ENCODE measurements at places on chromosomes 4 and X.

GRCh38 chr4:52750819-52751486, at the start of gene ERVMER34-1:
Gene ERVMER34-1, minus strand, starts transcription at chr4:52751425. Its CDS starts 5,905 bp downstream, at chr4:52745520.
- no peak for DNase-seq

GRCh38 chr4:140947506-140947905, 185.8 kb downstream of the RNF150 start:
- DNase-seq = no peak

DNA sequence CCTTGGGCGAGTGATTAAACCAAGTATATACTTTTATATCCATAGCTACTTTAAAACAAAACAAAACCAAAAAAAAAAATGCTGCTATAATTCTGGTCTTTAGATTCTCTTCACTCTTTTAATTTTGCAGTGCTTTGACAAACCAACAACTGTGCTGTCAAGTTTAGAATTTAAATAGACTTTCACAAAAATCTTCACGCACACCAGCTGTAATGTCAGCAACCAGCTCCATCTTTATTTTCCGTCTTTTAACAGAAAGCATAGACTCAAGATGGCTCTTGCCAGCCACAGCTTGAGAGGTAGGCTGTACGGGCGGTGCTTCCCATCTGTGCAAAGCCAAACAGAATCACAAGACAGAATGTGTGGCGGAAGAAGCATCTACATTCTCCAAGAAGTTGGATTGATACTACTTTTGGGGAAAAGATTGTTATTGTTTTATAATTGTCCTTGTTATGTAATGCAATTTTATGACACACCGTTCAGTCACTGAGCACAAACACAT, 388.3 kb upstream of the MAGEC2 start:
- DNase-seq = no peak

DNA sequence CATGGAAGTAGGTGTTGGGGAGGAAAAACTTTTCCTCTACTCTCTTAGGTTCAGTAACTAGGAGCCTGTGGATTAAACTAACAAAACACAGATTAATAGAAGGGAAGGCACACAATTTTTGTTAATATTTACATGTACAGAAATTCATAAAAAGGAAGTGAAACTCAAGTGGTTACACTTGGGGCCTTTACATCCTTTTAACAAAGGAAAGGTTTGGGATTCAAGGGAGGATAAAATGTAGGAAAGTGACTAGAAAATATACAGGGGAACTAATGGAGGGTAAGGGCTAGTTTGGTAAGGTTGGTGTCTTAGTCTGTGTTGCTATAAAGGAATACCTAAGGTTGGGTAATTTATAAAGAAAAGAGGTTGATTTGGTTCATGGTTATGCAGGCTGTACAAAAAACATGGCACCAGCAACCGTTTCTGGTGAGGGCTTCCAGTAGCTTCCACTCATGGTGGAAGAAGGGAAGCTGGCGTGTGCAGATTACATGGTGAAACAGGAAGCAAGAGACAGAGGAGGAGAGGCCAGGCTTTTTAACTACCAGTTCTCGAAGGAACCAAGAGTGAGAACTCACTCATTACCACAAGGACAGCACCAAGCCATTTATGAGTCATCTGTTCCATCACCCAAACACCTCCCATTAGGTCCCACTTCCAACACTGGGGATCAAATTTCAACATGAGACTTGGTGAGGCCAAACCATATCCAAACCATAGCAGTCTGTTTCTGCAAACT, 124.4 kb downstream of the CHRDL1 start:
- DNase-seq = no peak

DNA sequence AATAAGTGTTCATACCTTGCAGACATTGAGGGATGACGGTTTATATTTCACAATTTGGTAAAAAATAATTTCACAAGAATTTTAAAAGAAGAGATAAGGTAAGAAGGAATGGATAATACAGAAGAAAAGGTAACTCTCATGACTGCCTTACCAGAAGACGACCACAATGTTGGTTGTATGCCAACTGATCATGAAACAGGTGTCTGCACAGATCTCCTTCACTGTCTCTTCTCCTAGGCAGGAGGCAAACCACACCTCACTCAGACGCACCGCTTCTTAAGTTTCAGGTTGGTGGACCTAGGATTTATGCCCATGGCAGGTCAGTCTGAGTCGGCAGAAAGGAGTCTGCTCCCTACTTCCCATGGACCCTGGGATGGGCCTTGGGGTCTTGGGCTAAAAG, 177.2 kb downstream of the VSIG4 start:
- DNase-seq = no peak

GRCh38 chrX:38220024-38220414, 652 bp downstream of the SRPX start:
- DNase-seq = no peak

Measured in nucleus accumbens (tissue), 56 donors.